ENCODE measurements at places on chromosomes 13 and 19.

DNA sequence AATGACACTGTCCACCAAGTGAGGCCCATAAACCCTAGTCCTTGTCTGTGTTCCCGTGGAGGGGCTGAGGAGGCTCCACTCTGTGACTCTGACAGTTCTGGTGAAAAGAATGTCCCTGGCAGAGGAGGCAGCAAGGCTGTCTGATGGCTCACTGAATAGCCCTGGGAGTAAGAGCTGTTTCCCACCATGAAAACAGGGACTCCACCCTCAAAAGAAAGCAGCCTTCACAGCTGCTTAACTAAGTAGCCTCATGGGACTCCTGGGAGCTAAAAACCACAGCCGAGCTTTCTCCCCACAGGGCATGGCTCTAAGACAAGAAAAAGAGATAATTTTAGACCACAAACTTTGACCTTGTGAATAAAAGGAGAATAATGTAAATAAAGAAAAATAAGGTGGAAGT lies 135.1 kb upstream of the FRY start:
- DNase-seq: no peak

GRCh38 chr13:39051157-39051556 lies 12.9 kb downstream of the NHLRC3 start:
- DNase-seq: no peak

DNA sequence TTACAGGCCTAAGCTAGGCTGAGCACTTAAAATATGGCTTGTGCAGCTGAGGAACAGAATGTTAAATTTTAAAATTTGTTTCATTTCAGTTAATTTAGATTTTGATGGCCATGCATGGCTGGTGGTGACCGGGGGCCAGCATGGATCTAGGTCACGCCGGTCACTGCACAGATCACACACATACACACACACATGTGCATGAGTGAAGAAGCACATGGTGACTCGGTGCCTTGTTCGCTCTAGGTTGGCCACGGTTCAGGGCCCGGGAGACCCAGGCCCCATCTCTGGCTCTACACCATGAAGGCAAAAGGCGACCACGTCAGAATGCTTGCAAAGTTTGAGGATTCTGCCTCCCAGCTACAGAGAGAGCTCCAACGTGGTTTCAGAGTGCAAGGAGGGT lies 28.0 kb downstream of the ZFR2 start:
- DNase-seq: no peak

DNA sequence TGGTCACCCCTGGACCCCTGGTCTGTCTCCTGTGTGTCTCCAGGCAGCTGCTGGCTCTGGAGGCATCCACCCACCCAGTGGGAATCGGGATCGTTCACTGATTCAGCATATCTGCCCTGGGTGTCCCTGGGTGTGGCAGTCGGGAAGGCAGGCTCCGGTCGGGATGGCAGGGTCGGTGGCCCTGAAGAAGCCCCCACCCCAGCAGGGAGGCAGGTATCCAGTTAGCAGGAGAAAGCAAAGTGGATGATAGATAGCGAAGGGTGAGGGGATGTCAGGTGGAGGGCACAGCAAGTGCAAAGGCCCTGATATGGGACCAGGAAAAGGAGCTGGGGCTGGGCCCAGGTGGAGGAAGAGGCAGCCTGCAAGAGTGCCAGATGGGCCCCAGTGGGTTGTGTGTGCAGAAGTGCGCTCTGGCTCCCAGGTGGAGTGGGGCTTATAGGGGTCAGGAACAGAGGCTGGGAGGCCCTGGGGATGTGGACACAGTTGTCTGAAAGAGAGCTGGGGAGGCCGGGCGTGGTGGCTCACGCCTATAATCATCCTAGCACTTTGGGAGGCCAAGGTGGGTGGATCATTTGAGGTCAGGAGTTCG lies 2.3 kb downstream of the SSBP4 start:
- DNase-seq: no peak

DNA sequence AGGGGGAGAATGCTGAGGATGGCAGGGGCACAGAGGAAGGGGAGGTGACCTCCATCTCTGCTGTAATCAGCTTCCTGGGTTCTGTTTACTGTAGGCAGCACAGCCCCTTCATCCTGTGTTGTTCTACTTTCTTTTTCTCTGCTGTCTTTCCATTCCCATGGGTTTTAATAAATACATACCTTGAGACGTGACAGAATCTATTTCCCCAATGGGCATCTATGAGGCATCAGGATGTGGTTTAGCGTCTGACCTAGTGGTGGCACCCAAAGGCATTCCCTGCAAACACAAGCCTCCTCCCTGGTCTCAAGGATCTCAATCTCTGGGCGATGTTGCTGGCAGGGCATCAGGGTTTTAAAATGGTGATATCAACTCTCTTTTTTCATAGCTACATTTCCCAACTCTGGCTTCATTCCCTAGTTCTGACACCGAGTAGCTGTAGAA lies 60.8 kb downstream of the ALOX5AP start:
- DNase-seq: no peak

GRCh38 chr13:34000955-34001354 lies 183.0 kb downstream of the RFC3 start:
- no peak for DNase-seq

DNA sequence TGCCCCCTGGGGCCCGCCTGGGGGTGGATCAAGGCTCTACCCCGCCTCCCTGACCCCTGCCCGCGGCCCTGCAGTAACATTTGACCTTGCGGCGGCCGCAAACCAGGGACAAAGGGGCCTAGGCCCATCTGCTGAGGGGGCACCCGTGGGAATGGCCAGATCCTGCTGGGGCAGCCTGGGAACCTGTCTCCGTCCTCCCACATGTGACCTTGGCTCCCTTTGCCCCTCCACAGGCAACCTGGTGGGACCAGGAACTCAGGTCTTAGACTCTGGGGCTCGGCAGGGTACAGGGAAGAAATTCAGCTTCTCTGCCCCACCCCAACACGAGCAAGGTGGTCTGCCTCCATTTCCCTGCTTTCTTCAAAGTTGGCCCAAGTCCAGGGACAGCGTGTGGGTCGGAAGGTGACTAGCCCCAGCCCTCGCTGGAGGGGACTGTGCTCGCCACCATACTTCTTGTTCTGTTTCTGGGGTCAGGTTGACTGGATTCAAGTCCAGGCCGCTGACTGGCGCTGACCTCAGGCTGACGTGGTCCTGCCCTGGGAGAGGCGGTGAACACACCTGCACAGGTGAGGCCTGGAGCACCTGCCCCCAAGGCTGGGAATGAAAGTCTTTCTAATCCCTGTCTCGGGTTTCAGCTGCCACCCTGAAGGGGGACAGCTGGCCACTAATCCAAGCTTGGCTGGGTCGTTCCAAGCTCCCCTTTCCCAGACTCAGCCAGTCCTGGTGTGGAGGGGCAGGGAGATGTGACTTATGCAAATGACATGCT lies 2.5 kb upstream of the NR2F6 start:
- no peak for DNase-seq

DNA sequence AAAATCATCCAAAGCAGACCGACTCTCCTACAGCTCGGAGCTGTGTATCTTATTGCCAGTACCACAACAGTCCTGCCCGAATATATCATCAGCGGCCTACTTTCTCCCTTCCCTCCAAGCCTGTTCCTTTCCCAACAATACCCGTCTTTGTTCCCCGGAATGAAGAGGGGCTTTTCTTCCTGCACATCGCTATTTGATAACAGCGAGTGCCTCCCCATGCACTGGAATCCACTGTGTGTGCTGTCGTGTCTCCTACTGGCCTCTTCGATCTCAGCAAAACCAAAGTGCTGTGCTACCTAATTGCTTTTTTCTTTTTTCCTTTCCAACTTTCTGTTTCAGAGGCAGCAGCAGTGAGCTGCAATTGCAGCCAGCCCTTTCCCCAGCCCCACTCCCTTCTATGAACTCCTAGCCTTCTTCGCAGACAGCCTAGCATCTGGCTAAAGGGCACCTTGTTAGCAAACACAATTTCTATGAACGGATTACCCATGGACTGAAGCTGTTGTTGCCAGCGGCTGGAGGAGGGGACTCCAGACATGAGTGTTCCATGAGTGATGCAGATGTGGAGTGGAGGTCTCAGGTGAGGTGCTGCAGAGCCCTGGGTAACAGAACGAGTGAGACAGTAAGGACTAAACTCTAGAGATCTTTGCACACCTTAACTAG lies 43.4 kb downstream of the EFNB2 start:
- DNase-seq: peak; percentile 56

DNA sequence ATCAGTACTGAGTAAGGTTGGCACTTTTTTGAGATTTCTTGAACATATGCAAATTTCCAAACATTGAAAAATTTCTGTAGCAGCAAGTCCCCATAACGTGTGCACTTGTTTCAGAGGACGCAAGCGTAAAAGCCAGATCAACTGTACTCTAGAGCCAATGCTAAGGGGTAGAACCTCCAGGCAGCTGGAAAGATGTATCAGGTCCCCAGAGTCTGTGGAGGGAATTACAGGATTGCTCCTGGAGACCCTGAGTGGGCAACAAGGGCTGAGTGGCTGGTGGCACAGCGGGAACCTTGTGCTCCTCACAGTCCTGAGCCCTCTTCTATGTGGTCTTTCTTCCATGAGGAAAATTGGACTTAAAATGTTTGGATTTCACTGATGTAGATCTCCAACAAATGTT lies 53.9 kb upstream of the AMER2 start:
- DNase-seq: no peak

DNA sequence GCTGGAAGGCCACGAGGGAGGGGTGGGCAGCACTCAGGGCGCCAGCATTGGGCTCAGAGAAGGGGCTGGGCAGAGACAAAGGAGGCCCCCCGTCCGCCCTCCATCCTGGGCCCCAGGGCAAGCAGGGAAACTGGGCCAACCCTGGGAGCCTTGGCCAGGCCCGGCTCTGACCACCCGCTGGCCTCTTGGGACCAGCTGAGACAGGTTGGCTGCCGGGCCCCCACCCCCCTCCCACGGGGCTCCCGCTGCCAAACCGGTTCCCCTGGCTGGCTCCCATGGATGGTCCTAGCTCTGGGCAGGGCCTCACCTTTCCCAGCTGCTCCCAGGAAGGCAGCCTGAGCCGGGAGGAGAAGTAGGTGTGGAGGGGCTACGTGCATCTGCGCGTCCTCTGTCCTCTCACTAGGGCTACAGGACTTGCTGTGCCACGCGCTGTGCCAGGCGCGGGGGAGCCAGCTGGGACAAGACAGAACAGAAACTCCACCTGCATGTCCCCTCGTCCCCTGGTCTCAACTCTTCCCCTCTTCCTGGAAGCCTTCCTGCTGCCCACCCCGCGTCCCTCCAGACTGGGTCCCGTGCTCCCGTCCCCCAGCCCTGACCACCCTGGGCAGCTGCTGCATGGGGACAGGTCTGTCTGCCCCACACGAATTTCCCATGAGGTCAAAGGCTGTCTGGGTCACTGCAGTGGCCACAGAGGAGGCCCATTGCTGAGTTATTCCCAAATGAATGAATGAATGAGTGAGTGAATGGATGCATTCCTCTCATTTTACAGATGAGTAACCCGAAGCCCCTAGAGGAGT lies 29.1 kb upstream of the NCCRP1 start:
- DNase-seq: no peak

DNA sequence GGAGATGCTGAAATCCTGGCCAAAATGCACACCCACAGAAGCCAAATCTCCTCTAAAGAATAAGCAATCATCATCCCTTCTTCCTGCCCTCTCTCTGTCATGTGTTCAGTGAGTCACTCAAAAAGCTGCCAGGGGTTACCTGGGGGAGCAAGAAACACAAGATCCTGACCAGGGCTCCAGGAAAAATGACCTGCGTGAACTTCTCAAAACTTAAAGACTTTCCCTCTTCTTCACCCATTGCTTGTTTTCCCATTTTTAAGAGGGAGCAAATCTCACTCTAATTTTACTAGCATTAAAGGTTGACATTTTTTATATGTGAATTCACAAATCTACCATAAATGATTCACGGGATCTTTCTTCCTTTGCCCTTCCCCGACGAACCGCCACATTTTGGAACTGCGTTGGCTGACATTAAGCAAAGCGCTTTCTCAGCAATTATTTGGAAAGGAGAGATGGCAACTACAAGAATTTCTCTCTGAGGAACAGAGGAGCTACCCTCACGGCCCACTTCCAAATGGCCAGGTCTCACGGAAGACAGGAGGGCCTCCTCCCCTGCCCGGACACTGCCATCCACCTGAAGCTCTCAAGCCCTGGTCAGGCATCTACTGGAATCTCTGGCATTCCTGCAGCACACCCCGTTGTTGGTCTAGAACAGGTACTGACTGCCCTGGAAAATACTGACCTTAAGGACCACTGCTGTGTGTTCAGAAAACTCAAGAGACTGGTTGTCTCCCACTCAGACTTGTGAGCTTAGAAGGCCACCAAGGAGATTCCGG lies 14.2 kb downstream of the TSHZ3 start:
- DNase-seq: no peak

GRCh38 chr19:435707-436412 lies 25.0 kb downstream of the SHC2 start:
- no peak for DNase-seq

DNA sequence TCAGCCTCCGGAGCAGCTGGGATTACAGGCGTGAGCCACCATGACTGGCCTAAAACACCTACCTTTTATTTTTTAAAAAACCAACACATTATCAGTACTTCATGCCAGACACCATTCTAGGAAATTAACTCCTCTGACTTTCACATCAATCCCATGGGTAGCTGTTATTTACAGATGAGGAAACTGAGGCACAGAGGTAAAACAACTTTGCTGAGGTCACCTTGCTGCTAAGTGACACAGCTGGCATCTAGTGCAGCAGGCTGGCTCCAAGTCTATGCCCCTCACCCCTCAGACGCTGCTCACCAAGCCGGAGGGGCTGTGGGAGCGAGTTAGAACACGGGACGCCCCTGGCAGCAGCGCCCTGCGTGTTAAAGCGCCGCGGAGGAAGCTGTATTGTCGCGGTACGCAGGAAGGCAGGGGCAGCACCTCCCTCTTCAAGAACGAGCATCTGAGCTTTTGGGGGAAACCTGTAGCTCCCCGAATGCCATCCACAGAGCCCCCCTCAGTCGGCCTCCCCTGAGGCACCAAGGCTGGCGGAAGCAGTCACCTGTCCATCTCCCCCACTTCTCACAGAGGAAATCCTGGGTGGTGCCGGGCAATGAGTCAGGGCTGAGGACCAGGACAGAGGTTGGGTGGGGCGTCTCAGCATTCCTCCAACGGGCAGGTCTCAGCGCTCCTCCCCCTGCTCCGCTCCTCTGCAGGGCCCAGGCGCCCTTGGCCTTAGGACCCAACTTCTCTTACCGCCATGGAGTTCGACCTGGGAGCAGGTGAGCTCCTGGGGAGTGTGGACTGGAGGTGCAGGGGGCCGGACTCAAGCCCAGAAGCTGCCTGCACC lies at the start of gene C19orf33:
C19orf33 (plus strand) TSS at position 735 of the 835 bp plus-strand sequence; CDS start at position 746, 11 bp downstream.
- no peak for DNase-seq

- DNase-seq: no peak
Observed at GRCh38 chr19:58212336-58213074, 16.2 kb upstream of the ZNF544 start.

DNA sequence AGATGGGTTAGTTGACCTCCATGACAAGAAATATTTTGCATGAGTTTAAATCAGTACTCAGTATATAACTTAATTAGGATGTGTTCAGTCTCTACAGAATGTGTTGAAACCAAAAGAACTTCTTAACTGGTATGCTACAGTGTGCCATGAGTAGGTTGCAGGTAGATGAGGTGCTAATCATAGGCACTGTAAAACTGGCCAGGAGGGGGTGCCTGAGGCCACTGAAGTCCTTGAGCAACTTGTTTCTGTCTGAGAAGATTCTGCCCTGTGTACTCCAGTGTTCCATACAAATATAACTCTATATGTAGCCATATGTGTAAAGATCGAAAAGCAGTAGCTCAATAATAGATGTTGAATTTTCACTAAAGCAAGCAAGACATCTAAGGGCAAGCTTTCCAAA lies 549.2 kb upstream of the KLF12 start:
- no peak for DNase-seq
